Kidney glomerular epithelial cell (primary cell): ENCODE measurements at places on chromosomes 1 and 21.

GRCh38 chr1:89841507-89841906, 20.7 kb downstream of the LRRC8D start:
- DNase-seq: no peak

GRCh38 chr1:118116401-118116800, 68.6 kb downstream of the SPAG17 start:
- DNase-seq: no peak

- DNase-seq: peak; percentile 36
These were observed 103.7 kb upstream of the NFIA start for GRCh38 chr1:60978421-60979357.

DNA sequence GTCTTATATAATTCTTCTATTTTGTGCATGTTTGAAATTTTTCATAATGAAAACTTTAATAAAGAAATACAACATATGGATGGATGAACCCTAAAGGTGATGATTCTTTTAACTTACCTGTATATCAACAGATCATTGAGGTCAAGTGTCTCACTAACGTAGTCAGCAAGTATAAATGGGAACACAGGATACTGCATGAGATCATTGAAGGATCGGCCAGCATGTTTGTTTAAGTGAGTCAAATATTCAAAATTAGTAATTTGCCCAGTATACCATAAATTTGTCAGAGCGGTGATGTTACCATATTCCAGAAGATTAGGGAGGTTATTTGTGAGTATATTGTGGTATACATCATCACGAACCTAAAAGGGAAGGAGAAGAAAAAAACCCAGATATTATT, 71.0 kb upstream of the GNG4 start:
- DNase-seq: no peak

DNA sequence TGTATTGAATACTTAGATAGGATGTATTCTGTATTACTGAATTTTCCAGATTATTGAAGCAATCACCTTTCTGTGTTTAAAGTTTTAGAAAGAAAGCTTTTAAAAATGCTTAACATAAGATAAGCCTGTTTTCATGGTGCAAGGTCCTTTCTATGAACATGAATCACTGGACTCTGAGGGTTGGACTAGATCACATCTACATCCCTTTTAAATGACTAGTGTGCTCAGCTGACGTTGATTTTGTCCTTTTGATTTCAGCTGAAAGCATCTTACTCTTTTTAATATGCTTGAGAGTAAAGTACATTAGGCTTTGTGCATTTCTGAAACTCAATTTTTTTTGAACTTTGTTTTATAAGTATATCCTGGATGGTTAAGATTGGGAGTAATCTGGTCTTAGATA, 16.2 kb downstream of the MIER1 start:
- no peak for DNase-seq

DNA sequence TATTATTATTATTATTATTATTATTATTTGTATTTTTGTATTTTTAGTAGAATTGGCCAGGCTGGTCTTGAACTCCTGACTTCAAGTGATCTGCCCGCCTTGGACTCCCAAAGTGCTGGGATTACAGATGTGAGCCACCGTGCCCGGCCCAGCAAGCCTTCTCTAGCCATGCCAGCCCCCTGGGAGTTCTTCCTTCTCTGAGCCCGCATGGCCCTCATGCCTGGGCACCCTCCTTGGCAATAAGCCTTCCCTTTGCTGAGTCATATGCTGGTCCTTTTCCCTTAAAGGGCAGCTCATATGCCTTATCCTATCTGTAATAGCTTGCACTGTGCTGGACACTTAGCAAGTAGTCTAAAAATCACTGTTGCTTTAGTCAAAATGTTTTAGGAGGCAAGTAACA, 8.5 kb upstream of the NBL1 start:
- DNase-seq: no peak

DNA sequence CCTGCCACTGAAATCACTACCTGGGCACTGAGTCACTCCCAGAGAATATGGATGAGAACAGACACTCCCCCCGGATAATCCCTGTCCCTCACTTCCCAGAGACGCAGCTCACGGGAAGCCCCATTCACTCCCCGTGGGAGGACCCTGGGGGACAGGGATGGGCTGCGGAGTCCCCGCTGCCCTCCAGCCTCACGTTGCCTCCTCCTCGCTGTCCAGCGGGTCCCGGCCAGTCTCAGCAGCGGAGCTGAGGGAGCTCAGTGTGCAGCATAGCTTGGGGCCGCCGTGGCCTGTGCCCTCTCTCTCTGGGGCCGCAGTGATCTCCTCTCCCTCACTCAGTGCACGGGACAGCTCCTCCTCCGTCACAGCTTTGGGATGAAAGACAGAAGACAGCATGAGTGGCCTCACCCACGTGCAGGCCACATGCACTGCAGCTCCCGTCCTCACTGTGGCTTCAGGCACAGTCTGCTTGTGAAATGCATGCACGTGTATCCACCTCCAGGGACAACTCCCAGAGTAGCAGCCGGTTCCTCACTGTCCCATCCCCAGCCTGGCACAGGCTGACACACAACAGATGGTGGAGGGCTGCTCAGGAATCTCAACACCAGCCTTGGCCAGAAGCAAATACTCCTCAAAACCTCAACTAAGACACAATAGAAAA, 7.4 kb downstream of the CFAP410 start:
- no peak for DNase-seq

GRCh38 chr1:21042929-21043605, 133.6 kb downstream of the EIF4G3 start:
- DNase-seq: peak; percentile 52

DNA sequence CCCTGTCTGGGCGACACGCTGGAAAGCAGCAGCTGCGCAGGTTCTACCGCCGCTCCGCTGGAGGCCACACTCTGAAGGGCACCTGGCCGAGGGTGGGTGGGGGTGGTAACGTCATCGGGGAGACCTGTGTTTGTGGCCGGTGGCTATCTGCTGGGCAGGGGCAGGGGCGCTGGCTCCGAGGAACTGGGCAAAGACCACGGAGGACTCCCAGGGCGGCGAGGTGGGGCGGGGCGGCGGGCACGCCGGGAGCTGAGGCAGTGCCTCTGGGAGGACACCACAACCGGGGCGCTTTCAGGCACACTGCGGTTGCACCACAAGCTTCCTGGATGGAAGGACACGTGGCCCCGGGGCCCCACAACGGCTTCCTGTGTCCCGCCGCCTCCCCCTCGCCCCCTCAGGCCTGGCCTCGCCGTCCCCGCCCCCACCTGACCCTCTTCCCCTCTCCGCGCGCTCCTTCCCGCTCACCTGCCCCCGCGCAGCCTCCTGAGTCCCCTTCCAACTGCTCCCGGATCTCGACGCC, 3.3 kb upstream of the DENND2D start:
- DNase-seq: no peak

DNA sequence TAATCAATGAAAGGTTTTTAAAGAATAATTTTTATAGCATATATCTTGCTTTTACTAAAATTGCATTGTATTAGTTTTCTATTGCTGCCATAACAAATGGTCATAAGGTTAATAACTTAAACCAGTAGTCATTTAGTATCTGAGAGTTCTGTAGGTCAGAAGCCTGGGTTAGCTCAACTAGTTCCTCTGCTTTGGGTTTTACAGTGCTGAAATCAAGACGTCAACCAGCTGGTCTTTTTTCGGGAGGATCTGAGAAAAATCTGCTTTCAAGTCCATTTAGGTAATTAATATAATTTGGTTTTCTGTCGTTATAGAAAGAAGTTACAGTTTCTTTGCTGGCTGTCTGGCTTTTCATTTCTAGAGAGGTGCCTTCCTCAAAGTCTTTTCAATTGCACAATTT, 577.7 kb downstream of the MRPL39 start:
- DNase-seq: no peak

- peak; percentile 36 for DNase-seq
These were observed at the start of gene PRKACB for GRCh38 chr1:84143796-84144565. TSS of gene PRKACB (plus strand) at chr1:84144271. CDS start at chr1:84144362, 91 bp downstream.
